RCC 7860 (cell line): ENCODE measurements at places on chromosomes 2 and 18.

DNA sequence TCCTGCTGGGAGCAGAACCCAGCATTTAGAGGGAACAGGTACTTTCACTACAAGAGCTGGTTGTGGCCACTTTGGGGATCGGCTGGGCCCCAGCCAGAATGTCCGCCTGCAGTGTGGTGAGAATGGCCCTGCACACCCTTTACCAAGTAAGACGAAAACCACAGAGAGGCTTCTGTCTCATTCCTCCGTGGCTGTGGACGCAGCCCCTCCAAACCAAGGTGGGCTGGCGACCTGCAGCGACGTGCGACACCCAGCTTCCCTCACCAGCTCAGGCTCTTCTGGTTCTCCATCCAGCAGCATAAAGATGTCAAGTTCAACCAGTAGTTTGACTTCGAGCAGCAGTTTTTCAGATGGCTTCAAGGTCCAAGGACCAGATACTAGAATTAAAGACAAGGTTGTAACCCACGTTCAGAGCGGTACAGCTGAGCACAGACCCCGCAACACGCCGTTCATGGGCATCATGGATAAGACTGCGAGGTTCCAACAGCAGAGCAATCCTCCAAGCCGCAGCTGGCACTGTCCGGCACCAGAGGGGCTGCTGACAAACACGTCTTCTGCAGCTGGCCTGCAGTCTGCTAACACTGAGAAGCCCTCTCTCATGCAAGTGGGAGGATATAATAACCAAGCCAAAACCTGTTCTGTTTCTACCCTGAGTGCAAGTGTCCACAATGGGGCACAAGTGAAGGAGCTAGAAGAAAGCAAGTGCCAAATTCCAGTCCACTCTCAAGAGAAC is 56.2 kb downstream of the WDSUB1 start:
- DNase-seq = no peak

GRCh38 chr2:113081488-113082210 is 13.9 kb downstream of the IL1F10 start:
- DNase-seq = no peak

GRCh38 chr2:12787891-12788801 is 71.4 kb downstream of the TRIB2 start:
- no peak for DNase-seq

GRCh38 chr2:83757329-83757728 is 701.8 kb downstream of the SUCLG1 start:
- no peak for DNase-seq

- peak; percentile 46 for DNase-seq
Observed at GRCh38 chr18:73717570-73717969, 430.1 kb downstream of the FBXO15 start.

DNA sequence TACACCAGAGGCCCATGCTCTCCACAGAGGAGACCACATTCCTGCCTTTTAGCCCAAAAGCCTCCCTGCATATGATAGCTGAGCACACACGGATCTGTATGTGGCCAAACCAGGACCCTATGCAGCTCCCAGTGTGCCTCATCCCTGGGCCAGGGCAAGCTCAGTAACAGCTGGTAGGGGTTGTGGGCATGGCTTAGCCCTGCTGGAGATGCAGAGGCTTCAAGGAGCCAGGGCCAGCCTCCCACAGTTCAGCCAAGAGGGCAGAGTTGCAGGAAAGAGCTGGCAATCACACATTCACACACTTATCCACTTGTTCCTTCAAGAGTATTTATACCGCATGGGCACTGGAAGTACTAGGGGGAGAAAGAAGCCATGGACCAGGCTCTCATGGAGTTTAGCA is 1.6 kb upstream of the LIMS2 start:
- no peak for DNase-seq

- no peak for DNase-seq
Observed at GRCh38 chr2:25620077-25620476, 53.3 kb downstream of the DTNB start.

DNA sequence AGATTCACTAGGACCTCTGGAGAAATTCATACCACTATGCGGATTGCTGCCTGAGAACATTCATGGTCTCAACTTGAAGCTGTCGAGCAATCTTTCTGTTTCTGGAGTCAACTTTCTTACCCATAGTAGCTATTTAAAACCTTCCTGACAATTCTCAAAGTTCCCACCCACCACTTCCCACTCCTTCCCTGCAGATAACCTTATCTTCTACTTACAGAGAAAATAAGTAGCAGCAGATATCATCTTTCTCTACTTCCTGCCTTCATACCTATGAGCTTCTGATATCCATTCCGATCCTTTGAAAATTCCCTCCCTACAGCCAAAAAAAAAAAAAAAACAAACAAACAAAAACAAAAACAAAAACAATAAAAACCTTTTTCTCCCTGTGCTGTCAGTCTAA is 81.2 kb upstream of the CYRIA start:
- no peak for DNase-seq

GRCh38 chr2:238382381-238382781 is 44.3 kb upstream of the ASB1 start:
- DNase-seq = no peak

DNA sequence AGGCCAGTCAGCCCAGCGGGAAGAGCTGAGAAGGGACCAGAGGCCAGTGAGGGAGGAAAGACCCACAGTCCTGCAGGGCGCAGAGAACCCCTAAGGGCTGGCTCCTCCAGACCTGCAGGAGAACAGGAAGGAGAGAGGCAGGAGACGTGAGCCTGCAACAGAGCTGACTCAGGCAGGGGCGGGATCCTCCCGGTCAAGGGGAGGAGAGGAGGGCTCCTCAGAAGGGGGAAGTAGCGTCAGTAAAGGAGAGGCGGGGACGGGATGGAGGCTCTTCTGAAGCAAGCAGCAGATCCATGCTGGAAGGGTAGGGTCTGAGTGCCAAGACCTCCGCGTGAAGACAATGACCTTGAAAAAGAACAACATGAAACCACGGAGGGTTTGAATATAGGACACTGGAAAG is 50.8 kb downstream of the TRABD2A start:
- DNase-seq = no peak

DNA sequence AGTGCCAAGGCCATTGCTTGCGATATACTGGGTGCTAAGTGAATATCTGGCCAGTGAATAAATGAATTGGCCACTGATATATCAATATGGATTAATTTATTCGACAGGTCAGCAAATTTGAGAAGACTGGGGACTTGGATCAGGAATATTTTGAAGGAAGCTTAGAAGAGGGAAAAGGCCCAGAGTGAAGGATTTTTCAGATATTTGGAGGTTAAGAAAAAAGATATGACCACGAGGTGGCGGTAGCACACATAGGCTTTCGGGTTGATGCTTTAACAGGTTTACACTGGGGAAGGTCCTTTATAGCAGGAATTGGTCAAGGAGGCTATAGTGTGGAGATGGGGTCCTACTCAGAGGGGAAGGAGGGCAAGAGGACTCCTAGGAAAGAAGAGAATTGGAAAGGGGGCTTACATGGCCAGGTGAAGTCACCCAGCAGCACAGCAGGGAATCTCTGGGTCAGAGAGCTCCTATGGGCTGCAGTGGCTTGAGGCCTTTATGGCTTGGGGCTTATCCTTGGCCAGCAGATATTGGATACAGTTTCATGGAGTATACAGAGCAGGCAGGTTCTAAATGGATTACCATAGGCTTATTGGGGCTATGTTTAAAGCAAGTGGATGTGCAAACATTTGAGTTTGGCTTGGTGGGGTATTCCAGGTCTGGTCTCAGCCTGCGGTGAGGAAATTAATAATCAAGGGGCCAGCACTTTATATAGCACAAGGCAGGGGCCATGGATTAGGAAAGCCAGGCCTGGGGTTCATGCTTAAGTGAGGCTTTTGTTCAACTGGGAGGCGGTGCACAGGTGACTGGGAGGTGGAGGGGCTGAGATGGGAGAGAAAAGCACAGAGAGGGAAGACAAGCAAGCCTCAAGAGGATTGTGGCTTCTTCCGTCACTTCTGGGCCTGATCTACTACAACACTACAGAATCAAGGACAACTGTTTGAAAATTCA is 9.7 kb downstream of the IL1RN start:
- DNase-seq = peak; percentile 32

DNA sequence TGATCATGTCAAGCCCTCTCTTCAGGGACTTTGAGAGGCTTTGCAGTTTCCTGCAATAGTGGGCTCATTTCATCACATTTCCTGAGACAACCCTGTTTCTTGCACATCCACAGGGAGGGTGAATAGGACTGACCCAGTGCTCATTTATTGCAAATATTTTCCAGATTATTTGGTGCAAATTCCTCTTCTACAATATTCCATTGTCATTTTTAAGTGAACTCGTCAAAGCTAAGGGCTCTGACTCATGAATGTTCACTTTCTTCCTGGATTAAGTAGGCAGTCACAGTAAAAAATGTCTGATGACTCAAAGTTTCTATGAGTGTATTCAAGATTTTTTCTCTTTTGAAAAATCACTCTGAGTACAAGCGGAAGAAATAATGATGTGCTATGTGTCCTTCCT is 225.5 kb upstream of the GALNT5 start:
- peak; percentile 76 for DNase-seq

- DNase-seq = peak; percentile 86
Observed at GRCh38 chr2:84486441-84487115, 27.5 kb upstream of the SUCLG1 start.

DNA sequence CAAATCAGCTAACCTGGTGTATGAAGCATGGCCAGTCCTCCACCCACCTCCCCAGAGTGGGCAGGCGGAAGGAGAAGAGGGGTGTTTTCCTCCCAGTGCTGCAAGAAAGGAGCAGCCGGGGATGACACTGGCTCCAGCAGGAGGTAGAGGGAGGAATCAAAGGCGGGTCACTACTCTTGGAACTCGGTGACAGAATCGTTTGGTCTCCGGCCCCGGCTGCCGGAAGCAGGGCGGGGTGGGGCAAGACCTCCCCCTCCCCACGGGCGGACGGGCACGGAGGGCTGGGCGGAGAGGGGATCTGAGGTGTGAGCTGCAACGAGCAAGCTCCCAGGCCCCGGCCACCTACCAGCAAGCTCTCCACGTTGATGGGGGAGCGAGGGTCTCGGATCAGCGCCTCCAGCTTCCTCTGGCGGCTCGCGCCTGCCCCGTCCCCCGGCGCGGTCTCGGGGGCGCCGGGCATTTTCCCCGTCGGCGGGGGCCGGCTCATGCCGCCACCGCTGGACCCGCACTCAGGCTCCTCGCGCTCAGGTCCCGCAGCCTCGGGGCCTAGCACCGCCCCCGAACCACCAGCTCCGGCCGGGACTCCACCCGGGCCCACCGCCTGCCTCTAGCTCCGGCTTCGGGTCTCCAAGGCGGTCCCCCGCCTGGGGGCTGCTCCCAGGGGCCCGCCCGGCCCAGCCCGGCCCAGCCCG is 640 bp downstream of the ROCK2 start:
- peak; percentile 53 for DNase-seq

DNA sequence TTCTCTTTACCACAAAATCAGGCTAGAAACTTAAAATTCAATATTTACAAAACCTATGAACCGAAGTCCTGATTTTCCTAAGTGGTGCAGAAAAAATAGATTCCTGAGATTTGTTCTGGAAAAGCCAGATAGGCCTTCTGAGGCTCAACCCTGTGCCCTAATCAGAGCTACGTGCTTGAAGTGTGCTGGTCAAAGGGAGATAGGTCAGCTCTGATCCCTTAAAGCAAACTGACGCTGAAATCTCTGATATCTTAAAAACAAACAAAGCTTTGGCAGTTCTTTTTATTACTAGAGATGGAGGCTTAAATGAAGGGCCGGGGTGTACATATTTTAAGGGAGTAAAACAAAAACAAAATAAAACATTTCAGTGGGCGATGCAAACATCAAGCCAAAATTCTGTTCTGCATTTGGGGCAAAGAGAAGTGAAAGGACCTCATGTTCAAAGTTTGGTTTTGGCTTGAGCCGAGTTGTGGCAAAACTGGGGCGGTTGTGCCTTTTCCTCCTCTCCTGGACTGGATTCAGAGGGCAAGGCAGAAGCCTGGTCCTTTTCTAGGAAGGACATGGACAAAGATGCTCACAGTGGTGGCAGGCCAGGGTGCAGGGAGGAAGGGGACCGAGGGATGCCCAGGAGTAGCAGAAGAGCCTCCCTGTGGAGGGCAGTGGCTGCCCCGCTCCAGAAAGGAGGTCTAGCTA is 295.0 kb downstream of the CDCA7 start:
- no peak for DNase-seq

DNA sequence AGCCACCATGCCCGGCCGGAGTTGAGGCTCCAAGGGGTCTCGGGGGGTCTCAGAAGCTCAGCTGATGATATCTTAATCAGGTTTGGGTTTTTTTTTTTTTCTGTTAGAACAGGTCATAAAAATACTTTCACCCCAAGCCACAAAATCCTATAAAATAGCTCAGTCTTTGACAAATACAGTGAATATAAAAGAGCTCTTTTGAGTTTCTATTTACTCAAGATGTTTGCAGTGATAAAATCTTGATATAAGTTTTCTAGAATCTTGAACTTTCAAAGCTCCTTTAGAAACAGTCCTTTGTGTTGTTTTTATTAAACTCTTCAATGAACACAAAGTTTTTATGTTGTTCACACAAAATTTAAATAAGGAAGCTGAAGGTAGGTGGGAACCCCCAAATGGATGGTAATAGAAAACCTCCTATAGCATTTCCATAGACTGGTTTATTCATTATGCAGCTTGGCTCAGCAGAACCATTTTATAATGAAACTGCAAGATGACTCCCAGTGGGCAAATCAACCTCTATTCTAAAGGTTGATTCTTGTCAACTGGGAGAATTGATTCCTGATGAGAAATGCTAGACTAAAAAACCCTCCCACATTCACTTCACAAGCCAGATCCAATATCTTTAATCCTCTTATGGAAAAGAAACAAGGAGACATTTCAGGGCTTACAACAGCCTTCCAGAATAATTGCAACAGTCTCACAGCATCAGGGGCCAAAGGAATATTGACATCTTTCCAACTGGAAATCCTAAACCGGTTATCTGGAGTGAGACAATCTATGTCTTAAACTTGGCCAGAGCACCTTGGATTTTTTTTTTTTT is 13.6 kb upstream of the NARS1 start:
- DNase-seq = no peak

GRCh38 chr18:27022477-27022876 is 157.0 kb upstream of the AQP4 start:
- no peak for DNase-seq

- no peak for DNase-seq
Observed at GRCh38 chr2:8922431-8922830, 81.1 kb downstream of the MBOAT2 start.

DNA sequence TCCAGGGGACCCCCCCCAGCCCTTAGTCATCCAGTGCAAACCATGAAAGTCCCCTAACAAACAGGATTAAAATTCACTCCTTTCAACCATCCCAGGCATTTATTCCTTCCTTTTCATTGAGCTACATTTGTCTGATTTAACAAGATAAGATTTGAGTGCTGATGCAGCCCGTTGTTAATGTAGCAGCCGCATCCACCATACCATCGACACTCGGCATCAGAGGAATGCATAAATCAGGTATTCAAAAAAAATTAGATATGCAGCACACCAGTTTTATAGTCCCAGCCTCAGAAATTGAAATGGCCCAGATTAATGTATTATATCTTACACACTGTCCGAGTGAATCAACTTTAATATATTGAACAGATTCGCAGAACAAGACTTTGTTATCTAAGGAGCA is 676.5 kb upstream of the FANCL start:
- no peak for DNase-seq

DNA sequence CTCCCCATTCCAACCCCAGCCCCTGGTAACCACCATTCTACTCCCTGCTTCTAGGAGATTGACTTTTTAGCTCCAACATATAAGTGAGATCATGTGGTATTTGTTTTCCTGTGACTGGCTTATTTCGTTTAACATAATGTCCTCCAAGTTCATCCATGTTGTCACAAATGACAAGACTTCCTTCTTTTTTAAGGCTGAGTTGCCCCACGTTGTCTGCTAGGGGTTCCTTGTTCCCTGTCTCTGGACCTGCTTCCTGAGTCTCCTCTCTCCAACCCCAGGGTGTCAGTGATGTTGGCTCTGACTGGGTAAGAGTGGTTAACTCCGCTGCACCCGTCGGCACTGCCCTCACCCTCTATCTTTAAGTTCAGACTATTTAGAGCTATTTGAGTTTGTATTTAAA is 175.2 kb downstream of the SH3RF3 start:
- no peak for DNase-seq

- no peak for DNase-seq
Observed at GRCh38 chr18:39521164-39521563, 1955.6 kb upstream of the CELF4 start.
